Heart left ventricle (tissue), 16 donors: ENCODE measurements at places on chromosomes 16 and 17. TPM values are rescaled to one million over a fixed set of nuclear protein-coding genes. Genes with fewer than 3 reads are reported as not detected.
A peak's percentile ranks its signal among the peaks of the same experiment; 100 is the strongest.

MYH1 gene
- not detected for total RNA-seq

KRT40 gene
- total RNA-seq, result not detected

NUDT21 gene
- total RNA-seq, result 59.7 TPM

DNA sequence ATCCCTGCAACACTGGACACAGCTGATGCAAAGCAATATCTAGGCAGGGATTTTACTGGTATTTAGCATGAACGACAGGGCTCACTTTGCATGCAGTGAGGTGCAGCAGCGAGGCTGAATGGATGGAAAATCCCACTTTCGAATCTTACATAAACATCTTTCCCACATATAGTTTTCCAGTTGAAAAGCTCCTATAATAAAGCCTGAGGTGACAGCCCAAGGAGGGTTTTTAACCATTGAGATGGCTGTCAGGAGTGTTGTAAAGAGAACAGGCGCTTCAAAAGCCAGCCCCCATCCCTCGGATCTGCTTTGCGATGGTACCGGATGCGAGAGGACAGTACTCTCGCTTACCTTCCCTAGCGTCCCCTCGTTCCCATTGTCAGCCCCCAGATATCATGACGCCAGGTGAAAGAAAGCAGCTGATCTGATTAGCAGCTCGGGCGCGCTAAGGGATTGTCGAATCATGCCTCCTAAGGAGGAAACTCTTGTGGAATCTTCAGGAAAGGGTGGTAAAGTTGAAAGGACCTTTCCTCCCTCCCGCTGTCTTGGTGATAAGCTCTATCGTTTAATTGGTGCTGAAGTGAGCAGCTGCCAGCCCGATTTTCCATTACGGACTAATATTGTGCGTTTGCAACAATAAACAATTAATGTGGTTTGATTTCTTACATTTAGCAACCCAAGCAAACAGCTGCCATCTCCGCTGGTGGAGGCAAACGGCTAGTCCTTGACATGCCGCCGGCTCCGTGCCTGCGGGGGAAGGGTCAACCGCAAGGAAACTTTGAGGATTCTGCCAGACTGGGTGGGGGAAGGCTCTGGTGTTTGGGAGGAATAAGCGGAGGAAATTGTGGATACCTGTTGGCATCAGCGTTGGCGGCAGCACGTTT, 1.8 kb downstream of the CDH8 start:
- H3K27ac ChIP-seq, result no peak overlapping the region
- DNase-seq, result no peak
- H3K4me1 ChIP-seq, result peaks cover 7% of the 10 kb centered on the region

HOXB4 gene
- 2.8 TPM for total RNA-seq

GRCh38 chr16:51405361-51405760, 254.3 kb upstream of the SALL1 start:
- no peak overlapping the region for H3K27ac ChIP-seq
- H3K4me1 ChIP-seq, result no peaks in the 10 kb centered on the region
- no peak for DNase-seq
- H3K27me3 ChIP-seq, result no peaks in the 10 kb centered on the region

DNA sequence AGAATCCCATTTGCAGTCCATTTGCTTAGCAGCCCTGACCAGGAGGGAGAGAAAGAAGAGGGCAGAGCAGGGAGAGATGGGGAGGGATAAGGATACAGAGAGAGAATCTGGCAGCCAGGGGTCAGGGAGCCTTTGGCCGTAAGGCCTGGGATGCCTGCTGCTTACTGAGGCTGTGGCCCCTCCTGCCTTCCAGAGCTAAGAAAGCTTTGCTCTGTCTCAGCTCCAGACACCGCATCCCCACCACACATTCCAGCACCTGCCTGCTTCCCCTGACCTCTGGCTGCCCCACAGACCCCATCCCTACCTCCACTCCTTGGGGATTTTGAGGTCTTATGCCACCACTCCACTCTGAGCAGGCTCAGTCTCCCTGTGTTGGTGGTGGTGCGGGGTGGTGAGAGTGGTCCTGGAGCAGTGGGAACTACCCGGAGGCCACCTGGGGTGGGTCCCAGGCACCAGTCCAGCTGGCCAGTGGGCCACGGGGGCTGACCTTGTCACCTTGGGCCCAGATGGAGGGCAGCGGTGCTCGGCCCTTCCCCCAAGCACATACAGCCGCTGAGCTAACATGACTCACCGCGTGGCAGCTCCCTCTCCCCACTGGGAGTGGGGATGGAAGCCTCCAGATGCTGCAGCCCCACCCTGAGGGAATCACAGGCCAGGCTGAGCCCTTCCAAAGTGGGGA, 58.3 kb downstream of the RAI1 start:
- DNase-seq, result peak; percentile 70
- no peaks in the 10 kb centered on the region for H3K27me3 ChIP-seq
- H3K4me3 ChIP-seq, result no peak overlapping the region
- no peaks in the 10 kb centered on the region for H3K36me3 ChIP-seq
- peaks cover 39% of the 10 kb centered on the region for H3K4me1 ChIP-seq
- peak overlapping the region; percentile 44 for H3K27ac ChIP-seq

NPIPA7 gene
- 2.2 TPM for total RNA-seq

GRCh38 chr16:52367821-52368220, 179.1 kb downstream of the TOX3 start:
- no peaks in the 10 kb centered on the region for H3K27me3 ChIP-seq
- no peaks in the 10 kb centered on the region for H3K36me3 ChIP-seq
- no peak for DNase-seq
- no peaks in the 10 kb centered on the region for H3K4me1 ChIP-seq
- no peak overlapping the region for H3K27ac ChIP-seq

GRCh38 chr17:83183145-83183948, 103.9 kb downstream of the METRNL start:
- H3K36me3 ChIP-seq, result no peaks in the 10 kb centered on the region
- H3K4me1 ChIP-seq, result no peaks in the 10 kb centered on the region

DNA sequence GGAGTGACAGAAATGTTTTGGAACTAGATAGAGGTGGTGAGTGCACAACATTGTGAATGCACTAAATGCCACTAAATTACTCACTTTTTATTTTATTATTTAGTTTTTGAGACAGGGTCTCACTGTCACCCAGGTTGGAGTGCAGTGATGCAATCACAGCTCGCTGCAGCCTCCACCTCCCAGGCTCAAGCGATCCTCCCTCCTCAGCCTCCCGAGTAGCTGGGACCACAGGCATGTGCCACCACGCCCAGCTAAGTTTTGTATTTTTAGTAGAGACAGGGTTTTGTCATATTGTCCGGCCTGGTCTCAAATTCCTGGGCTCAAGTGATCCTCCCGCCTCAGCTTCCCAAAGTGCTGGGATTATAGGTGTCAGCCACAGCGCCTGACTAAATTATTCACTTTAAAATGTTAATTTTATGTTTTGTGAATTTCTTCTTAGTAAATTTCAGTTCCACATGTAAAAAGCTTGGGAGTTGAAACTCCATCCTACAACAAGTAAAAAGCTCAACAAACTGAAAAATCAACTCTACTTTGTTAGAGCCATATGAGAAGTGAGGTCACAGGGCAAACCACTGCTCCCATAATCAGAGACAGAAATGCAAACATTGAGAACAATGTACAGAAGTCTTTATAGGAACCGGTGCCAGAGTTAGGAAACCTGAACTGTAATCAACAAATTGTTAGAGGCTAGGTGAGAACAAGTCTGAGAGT, 13.8 kb upstream of the SLC5A10 start:
- H3K36me3 ChIP-seq, result no peaks in the 10 kb centered on the region
- H3K4me3 ChIP-seq, result no peak overlapping the region

- no peak for DNase-seq
- no peak overlapping the region for H3K4me3 ChIP-seq
- H3K36me3 ChIP-seq, result no peaks in the 10 kb centered on the region
- H3K4me1 ChIP-seq, result no peaks in the 10 kb centered on the region
These were observed 60.7 kb upstream of the METRNL start for GRCh38 chr17:83018658-83019193.

GRCh38 chr17:30472238-30472890, 4.8 kb upstream of the GOSR1 start:
- peak overlapping the region; percentile 48 for H3K27ac ChIP-seq
- H3K4me3 ChIP-seq, result no peak overlapping the region
- DNase-seq, result no peak
- no peaks in the 10 kb centered on the region for H3K4me1 ChIP-seq
- no peaks in the 10 kb centered on the region for H3K27me3 ChIP-seq
- H3K36me3 ChIP-seq, result no peaks in the 10 kb centered on the region

APOH gene
- not detected for total RNA-seq

DNA sequence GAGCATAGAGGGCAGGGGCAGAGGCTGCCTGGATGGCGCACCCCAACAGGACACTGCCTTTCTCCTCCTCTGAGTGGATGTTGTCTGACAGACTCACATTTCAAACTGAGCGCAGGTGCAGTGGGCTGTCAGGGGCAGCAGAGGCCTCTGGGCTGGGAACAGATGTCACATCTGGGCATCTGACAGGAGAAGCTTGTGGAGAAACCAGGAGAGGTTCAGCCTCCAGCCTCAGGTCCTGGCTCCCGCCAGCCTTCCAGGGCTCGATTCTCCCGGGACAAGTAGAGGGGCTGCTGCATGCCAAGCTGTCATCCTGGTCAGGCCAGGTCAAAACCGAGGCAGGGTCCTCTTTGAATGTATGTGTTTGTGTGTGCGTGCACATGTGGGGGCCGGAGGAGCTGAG, 67.7 kb upstream of the SDK2 start:
- H3K36me3 ChIP-seq, result no peaks in the 10 kb centered on the region
- no peak for DNase-seq
- H3K27ac ChIP-seq, result no peak overlapping the region
- peaks cover 3% of the 10 kb centered on the region for H3K4me1 ChIP-seq

- no peaks in the 10 kb centered on the region for H3K36me3 ChIP-seq
- no peak for DNase-seq
- peaks cover 20% of the 10 kb centered on the region for H3K4me1 ChIP-seq
- H3K27ac ChIP-seq, result no peak overlapping the region
- H3K4me3 ChIP-seq, result no peak overlapping the region
These were observed 103.1 kb downstream of the RPTOR start for GRCh38 chr17:80647746-80648145.

GRCh38 chr17:81402530-81402941, 7.3 kb downstream of the BAHCC1 start:
- peak overlapping the region; percentile 41 for H3K4me3 ChIP-seq
- no peaks in the 10 kb centered on the region for H3K27me3 ChIP-seq
- H3K27ac ChIP-seq, result peak overlapping the region; percentile 98
- H3K4me1 ChIP-seq, result peaks cover 76% of the 10 kb centered on the region
- no peaks in the 10 kb centered on the region for H3K36me3 ChIP-seq

- H3K27me3 ChIP-seq, result no peaks in the 10 kb centered on the region
- no peak for DNase-seq
- no peaks in the 10 kb centered on the region for H3K4me1 ChIP-seq
These were observed 12.8 kb upstream of the ADCY7 start for GRCh38 chr16:50253514-50253910.

DNA sequence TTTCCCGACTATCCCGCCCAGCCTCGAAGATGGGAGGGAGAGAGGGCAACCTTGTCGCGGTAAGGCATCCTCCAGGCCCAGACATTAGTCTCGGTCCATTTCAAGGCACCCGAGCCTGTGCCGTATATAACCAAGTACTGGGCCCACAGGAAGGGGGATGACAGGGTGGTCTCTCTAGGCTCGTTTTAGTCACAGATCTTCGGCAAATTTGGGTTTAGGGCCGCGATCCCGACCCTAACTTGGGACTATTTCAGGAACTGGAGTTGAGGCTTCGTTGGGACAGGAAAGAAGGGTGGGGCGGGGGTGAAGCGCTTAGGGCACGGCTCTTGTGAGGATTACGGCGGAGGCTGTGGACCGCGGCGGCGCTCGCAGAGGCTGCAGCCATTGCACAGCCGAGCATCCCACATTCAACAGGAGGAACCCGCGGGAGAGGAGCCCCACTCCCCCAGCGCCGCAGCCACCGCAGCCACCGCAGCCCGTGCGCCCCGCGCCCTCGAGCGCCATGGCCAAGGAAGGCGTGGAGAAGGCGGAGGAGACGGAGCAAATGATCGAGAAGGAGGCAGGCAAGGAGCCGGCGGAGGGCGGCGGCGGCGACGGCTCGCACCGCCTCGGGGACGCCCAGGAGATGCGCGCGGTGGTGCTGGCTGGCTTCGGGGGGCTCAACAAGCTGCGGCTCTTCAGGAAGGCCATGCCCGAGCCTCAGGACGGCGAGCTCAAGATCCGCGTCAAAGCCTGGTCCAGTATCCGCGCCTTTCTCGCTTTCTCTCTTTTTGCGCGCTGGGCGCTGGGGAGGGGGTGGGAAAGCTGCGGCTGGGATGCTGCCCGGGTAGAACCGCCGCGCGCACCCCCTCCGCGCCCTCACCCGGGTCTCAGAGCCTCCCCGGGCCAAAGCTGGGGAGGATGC, at the start of gene VAT1L:
TSS of gene VAT1L (plus strand) at position 384 of the 904 bp plus-strand sequence. CDS start at position 503, 119 bp downstream.
- H3K27ac ChIP-seq, result no peak within 1 kb of the TSS
- peaks cover 5% of the 10 kb centered on the region for H3K4me1 ChIP-seq
- H3K27me3 ChIP-seq, result peaks cover 66% of the 10 kb centered on the region
- H3K4me3 ChIP-seq, result peak within 1 kb of the TSS; percentile 61

DNA sequence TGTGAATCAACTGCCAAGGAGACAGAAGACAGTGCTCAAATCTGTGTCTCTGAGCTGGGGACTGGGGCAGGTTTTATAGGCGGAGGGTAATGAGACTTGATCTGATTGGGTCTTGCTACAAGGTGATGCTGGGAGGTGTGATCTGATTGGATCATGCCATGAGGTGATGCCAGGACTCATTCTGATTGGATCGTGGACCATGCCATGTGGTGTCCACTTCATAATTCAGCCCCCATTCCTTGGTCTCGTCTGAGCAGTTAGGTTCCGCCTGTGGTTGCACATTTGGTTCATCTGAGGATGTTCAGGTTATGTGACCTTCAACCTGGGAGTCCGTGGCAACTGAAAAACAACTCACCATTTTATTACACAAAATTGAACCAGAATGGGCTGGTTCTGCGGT, 41.0 kb downstream of the OTOA start:
- no peak overlapping the region for H3K27ac ChIP-seq
- no peak for DNase-seq
- H3K4me3 ChIP-seq, result no peak overlapping the region
- H3K4me1 ChIP-seq, result no peaks in the 10 kb centered on the region
- no peaks in the 10 kb centered on the region for H3K36me3 ChIP-seq

GRCh38 chr17:68539548-68540467, 27.6 kb downstream of the PRKAR1A start:
- H3K4me3 ChIP-seq, result no peak overlapping the region
- H3K4me1 ChIP-seq, result no peaks in the 10 kb centered on the region
- H3K36me3 ChIP-seq, result peaks cover 9% of the 10 kb centered on the region
- peak overlapping the region; percentile 60 for H3K27ac ChIP-seq

TCAP gene
- 3,075 TPM for total RNA-seq

VAT1L gene
- total RNA-seq, result 5.9 TPM

DNA sequence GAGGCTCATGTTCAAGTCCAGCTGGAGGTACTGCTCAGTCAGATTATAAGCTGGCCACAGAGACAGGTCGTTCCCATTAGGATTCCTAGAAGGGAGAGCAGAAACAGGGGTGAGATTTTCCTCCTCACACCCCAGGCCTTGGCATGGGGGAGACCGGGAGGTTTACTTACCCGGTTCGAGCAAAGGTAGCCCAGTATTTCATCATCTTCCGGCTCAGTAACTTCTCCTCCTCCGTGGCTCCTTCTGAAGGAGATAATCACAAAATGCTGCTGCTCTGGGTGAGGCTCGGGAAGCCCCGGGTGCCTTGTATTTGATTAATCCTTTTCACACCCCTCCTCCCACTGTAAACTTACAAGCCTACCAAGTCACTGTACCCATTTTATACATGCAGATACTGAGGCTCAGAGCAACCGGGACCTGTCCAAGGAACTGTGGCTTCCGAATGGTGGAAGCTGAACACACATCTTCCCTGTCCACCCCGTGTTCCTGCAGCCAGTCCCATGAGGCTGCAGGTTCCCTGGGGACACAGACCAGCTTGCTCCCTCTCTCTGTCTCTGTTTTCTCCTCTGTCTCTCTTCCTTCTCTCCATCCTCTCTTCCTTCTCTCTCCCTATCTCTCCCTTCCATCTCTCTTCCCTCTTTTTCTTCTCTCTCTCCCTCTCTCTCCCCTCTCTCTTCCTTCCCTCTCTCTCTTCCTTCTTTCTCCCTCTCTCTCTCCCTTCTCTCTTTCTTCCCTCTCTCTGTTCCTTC, 13.9 kb upstream of the CES1 start:
- peaks cover 65% of the 10 kb centered on the region for H3K27me3 ChIP-seq
- H3K4me3 ChIP-seq, result no peak overlapping the region
- H3K36me3 ChIP-seq, result no peaks in the 10 kb centered on the region
- no peak overlapping the region for H3K27ac ChIP-seq
- no peaks in the 10 kb centered on the region for H3K4me1 ChIP-seq
